ENCODE measurements at places on chromosomes 2 and 18.

- DNase-seq, result no peak
Observed at GRCh38 chr2:38778687-38779082, 675 bp downstream of the GEMIN6 start.

DNA sequence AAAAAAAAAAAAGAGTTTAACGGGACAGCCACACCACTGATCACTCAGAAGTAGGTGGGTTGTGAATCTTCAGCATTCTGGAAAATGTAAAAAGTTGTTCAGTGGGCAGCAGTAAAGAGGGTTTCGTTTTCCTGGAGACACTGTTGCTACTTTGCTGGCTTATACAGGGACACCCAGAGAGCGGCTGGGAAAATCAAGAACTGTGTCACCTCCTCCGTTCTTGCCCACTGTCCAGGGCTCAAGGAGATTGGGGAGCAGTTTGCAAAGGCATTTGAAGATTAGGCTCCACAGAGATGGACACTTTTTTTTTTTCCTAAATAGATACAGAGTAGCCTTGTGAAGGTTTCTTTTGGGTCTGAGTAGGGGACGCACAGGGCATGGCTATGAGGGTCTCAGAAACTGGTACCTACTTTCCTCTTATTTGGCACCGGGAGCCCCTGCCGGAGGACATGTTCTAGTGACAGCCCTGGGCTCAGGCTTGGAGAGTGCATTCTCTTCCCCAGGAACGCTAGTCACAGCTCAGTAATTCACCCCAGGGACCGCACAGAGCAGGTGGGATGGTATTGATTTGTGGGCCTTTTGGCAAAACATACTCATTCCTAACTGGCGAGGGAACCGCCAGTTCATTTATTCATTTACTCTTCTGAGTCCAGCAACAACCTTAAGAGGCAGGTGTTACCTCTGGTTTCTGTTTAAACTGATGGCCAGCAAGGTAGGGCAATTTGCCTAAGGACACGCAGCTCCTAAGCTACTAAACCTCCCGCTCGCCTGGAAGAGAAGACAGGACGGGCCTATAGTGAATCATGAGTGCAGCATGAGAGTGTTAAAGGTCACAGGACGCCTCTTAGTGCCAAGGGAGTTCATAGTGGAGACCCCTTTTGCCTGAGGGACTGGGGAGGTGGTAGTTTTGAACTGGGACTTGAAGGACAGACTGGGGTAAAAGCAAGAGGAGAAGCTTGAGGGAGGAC is 53.1 kb downstream of the HPCAL1 start:
- no peak for DNase-seq

DNA sequence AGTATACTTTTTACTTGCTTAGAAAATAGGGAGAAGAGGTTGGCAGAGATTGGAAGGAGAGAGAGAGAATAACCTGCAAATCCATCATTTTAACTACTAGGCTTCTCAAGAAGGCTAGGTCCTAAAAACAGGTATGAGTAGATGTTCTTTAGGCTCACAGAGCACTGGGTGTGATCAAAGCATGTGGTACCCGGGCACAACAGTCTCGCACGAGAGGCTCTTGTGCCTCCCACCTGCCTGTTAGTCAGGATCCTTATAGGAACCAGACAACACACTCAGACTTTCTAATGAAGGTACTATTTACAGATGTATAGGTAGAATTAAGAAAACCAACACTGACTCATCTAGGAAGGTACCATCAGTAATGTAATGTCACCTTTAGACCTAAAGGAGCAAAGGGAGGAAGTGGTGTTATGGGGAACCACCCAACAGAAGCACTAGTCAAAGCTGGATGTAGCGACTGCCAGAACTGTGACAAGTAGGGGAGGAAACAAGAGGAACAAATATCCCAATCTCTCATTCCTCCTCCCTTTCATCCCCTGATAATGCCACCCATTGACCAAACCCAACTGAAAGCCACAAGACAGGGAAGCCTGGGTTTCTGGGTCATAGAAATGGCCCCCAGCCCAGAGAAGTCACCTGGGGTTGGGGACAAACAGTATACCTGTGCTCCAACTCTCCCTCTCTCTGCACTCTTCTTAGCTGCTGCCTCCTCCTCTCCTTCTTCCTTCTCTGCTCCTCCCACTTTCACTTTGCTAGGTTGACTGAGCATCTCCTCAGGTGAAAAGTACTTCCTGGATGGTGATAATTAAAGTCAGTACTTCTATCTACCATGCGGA is 16.0 kb upstream of the MARCHF4 start:
- no peak for DNase-seq

- DNase-seq, result no peak
Observed at GRCh38 chr18:52813635-52814416, 473.8 kb downstream of the DCC start.

DNA sequence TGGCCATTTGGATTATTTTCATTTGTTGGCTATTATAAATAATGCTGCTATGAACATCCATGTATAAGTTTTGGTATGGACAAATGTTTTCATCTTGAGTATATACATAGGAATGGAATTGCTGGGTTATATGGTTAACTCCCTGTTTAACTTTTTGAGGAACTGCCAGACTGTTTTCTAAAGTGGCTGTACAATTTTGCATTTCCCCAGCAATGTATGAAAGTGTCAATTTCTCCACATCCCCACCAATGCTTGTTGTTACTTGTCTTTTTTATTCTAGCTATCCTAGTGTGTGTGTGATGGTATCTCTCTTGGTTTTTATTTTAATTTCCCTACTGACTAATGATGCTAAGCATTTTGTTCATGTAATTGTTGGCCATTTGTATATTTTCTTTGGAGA is 90.6 kb upstream of the CYP26B1 start:
- no peak for DNase-seq

GRCh38 chr2:171655586-171655985 is 31.7 kb upstream of the DYNC1I2 start:
- no peak for DNase-seq

GRCh38 chr2:63819765-63820717 is 21.7 kb upstream of the UGP2 start:
- no peak for DNase-seq

DNA sequence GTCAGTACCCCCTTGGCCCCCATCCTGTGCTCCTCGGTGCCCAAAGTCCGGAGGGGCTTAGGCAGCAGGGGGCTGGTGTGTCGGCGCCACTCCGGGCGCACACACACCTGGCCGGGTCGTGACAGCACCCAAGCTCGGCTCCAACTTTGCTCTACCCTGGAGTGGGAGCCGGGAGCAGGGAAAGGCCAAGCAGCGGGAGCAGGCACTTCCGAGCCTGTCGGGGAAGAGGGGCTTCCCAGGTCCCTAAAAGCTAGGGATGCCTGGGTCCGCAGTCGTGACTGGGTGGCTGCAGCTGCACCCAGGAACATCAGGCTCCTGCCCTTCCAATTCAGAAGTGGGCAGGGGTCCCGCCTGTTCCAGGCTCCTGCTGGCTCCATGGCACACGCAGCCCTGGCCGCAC is 48.4 kb downstream of the PAPOLG start:
- no peak for DNase-seq

DNA sequence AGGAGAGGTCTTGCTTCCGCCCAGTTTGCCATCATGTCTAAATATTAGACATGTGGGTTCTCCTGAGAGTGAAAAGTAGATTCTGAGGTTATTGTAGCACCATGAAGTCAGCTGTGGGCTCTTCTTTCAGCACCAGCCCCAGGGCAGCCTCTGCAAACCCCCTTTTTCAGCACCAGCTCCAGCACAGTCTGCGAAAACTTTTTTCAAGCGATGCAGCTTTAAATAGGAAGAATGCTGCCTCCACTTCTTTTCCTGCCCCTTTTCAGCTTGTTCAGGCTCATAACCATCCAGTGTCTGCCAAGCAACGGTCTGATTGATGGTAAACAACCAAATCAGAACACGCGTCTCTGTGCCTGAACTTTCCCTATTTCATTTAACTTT is at the start of gene COL5A2:
Gene COL5A2, minus strand, starts transcription at position 192 of the 381 bp plus-strand sequence. Its CDS starts 157 bp downstream, at position 35.
- no peak for DNase-seq

DNA sequence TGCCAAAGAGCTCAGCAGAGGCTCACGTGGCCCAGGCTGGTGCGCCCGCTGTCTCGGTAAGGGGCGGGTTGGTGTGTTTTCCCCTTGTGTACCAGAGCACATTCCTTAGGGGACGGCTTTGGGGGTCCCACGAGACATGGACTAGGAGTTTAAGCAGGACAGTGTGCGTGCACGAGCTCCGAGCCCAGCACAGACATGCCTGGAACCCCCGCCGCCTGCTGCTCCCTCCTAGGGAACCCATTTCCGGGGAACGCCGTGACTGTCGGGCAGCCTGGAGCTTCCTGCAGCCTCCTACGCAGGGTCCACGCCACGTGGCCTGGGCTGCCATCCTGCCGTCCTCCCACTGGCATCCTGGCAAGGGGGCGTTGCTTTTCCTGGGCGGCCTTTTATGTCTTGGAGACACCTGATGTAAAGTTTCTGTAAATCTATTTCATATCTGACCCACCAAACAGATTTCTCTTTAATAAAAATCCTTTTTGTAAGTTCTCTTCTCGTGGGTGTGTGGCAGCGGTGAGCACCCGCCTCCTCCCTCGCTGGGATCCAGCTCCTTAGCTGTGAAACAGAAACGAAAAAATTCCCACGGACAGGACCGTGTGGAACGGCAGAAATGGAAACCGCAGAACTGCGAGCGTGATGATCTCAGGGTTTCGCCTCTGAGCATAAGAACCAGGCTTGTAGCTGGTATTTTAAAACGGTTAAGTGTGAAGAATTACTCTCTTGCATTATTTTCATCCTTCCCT is 43.5 kb upstream of the KCNG2 start:
- DNase-seq, result no peak

DNA sequence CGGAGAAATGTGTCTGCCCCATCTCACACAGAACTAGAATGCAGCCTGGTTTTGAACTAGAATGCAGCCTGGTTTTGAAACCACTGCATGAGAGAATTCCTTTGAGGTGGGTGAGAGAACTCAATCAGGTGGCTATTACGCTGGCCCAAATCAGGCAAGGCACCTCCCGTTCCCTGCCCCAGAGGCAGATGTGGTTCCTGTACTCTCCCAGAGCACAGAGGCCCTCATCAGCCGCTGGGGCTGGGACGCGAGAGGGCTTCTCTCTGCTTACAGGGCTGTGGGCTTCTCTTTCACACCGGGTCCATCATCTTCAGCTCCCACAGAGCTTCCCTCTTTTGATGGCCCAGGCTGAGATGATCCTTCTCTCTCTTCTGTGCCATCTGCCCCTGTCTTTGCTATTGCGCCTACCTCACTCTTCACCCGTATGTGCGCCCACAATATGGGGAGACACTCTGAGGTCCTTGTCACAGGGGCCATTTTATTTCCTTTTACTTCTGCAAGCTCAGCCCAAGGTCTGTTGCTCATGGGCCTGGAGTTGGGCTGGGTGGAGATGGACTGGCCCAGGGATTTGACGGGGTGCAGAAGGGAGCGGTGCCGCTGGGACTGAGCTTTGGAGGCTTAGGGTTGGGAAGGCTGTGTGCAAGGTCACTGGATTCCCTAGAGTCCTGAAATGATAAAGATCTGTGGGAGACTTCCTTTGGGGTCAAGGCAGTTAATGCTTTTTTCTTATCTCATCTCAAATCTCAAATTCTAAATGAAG is 84.4 kb upstream of the HS6ST1 start:
- no peak for DNase-seq

GRCh38 chr2:115999039-115999438 is 1556.6 kb downstream of the DPP10 start:
- no peak for DNase-seq

GRCh38 chr2:187988348-187988747 is 303.3 kb upstream of the GULP1 start:
- no peak for DNase-seq

DNA sequence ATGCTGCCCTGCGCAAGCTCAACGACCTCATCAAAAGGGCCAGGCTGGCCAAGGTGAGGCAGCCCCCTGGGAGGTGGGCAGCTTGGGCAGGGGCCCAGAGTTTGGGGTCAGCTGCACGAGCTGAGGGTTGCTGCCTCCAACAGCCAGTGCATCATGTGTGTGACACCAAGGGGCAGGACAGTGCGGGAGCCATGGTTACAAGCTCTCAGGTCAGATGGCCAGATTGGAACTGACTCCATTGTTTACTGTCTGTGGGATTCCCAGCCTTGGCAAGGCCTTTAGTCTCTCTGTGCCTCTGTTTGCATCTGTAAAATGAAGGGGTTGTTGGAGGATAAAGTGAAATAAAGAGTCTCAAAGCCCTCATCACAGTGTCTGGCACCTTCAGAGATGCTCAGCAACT is 26.9 kb downstream of the EHD3 start:
- no peak for DNase-seq

- no peak for DNase-seq
Observed at GRCh38 chr2:237156031-237156856, 70.6 kb downstream of the COPS8 start.

DNA sequence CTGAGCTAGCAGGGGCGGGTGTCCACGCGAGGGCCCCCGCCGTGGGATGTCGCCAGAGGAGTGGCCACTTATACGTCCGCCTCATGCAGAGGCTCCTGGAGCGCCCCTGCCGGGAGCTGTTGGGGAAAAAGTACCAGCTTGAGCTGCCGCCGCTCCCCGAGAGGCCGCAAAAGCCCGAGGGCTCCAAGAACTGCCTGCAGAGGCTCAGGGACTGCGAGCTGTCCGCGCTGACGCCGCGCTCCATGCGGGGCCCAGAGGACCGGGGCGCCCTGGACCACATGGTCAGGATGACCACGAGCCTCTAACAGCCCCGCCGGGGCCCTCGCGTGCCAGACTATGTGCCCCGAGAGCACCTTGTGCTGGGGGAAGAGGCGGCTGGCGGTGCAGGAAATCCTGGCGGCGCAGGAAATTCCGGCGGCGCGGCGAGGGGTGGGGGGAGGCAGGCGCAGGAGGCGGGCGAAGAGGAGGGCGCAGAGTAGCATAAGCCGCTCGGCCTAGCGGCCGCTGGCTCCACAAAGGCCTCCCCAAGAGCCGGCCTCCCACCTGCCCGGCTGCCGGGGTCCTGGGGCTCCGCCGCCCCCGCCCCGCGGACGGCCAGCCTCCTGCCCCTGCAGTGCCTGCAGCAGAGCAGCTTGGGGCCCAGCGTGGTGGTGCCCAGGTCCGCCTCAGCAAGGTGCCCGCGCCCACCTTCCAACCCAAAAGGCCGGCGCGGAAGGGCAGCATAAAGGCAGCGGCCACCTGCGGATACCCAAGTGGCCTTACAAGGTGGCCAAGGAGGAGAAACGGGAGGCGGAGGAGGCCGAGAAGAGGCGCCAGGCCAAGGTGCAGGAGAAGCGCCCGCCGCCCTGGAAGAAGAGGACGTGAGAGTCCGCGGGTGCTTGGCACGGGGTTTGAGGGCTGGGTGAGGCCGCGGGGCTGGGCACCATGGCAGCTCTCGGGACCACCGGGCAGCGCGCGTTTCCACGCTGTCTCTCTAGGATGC is 42.1 kb upstream of the TRIM43B start:
- DNase-seq, result no peak

- DNase-seq, result no peak
Observed at GRCh38 chr18:76805221-76805620, 17.1 kb upstream of the ZNF236 start.

DNA sequence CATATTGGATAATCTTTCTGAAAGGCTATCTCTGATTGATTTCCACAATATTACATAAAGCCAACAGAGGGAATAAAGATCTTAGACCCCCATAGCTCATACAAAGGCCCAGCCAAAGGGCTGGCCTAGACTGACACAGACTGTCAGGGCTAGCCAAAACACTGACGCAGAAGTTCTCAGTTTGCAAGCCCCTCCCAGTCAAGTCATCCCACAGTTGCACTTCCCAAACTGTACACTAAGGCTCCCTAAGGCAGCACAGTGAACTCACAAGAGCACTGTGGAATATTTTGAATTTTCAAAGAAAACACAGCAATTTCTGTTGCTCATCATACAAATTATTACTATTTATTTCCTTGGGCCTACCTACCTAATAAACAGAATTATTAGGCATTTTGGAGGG is 244.9 kb downstream of the SP3 start:
- no peak for DNase-seq
